ENCODE measurements at places on chromosomes 3 and 15.
A peak's percentile ranks its signal among the peaks of the same experiment; 100 is the strongest.

DNA sequence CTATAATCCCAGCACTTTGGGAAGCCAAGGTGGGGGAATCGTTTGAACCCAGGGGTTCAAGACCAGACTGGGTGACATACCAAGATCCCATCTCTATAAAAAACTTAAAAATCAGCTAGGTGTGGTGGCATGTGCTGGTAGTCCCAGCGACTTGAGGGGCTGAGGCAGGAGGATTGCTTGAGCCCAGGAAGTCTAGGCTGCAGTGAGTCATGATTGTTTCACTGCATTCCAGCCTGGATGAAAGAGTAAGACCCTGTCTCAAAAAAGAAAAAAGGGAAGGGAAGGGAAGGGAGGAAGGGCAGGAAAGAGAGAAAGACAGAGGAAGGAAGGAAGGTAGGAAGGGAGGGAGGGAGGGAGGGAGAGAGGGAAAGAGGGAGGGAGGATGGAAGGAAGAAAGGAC lies 133.7 kb upstream of the LRRN1 start:
- no peak for DNase-seq

GRCh38 chr3:150602426-150603152 lies 532 bp upstream of the SELENOT start:
- no peak for DNase-seq

DNA sequence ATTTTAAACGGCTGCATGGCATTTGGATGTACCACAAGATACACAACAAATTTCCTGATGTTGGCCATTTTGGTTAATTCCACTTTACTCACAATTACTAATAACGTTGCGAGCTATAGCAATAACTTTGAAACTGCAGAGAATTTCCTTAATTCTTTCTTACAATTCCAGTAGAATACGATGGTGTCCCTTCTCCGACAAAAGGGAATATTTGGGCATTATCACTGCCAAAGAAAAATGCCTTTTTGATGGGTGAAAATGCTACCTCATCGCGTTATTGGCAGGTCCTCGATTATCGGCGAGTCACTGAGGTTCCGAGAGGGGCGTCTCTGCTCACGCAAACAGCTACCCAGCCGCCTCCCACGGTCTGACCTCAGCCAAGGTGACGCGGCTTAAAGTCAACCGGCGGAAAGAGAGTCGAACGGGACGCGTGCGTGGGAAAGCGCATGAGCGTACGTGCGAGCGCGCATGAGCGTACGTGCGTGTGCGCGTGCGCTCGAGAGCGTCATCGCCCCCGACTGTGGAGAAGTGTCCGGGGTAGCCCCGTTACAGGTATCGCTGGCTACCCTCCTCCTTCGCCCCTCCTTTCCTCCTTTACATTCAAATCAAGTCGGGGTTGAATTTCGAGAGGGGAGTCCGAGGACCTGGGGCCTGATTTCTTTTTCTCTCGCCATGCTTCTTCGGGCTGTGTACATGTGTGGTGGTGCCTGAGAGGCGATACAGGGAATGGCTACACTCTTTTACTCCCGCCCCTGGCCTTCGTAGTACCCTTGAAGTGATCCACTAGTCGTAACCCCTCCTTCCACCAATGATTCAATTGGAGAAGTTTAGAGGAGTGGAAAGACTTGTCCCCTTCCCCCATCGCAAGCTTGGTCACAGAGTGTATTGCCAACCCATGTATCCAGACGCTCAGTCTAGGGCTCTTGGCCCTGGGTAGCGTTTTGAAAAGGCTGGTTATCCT lies at the start of gene OXSM:
Gene OXSM, plus strand, starts transcription at position 495 of the 961 bp plus-strand sequence. CDS start 931 bp downstream, outside the sequence.
- DNase-seq, result peak; percentile 83

GRCh38 chr3:37241880-37242279 lies 67.5 kb upstream of the LRRFIP2 start:
- DNase-seq, result no peak

DNA sequence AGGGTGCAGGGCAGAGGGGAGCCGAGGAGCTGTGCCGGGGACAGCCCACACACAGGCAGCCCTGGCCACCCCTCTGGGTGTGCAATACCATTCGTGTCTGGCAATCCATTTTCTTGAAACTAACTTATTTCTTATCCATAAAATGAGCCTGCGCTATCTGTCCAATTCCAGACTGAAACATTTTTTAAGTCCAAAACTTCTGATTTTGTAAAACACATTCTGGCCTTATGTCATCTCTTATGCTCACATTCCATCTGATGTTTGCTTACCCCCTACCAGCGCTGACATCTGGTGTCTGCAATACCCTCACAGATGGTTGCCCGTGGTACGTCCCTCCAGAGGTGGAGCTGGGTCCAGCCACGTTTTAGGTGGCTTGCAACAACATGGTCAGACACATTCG lies 31.8 kb downstream of the PCSK6 start:
- no peak for DNase-seq

GRCh38 chr3:53242155-53242554 lies 13.7 kb downstream of the TKT start:
- DNase-seq, result no peak

- DNase-seq, result no peak
Measured at GRCh38 chr15:59185725-59186124, 20.9 kb upstream of the LDHAL6B start.

- DNase-seq, result no peak
Measured at GRCh38 chr3:184284696-184285095, 8.9 kb downstream of the ECE2 start.

DNA sequence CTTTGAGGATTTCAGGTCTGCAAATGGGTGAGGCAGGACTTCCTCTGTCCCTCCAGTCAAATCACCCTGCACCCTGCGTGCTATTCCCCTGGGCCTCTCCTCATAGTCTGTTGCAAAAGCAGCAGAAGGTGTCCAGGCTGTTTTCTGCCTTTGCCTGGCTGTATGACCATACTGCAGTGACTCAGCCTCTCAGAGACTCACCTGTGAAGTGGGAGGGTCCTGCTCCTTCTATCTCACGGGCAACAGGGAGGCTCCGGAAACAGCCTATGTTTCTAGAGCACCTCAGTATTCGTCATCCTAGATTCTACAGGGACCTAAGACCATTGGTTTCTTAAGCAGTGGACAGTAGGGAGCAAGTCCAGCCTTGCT lies 216.4 kb downstream of the TLE3 start:
- DNase-seq, result no peak

DNA sequence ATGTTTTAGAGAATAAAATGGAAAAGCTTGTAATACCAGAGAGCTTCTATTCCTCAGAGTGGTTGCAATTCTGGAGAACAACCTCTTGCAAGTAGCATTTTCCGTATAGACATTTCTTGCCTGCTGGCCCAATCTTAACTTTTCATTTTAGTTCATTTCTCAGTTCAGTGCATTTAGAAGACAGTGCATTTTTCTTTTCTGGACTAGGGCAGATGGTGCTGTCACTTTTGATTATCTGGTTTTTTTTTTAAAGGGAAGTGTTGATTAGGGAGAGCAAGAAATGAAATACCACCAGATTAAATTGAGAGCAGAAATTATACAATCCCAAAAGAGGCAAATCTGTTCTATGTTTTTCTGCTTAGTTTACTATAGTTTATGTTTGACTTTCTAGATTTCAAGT lies 172.7 kb downstream of the GHSR start:
- DNase-seq, result no peak

DNA sequence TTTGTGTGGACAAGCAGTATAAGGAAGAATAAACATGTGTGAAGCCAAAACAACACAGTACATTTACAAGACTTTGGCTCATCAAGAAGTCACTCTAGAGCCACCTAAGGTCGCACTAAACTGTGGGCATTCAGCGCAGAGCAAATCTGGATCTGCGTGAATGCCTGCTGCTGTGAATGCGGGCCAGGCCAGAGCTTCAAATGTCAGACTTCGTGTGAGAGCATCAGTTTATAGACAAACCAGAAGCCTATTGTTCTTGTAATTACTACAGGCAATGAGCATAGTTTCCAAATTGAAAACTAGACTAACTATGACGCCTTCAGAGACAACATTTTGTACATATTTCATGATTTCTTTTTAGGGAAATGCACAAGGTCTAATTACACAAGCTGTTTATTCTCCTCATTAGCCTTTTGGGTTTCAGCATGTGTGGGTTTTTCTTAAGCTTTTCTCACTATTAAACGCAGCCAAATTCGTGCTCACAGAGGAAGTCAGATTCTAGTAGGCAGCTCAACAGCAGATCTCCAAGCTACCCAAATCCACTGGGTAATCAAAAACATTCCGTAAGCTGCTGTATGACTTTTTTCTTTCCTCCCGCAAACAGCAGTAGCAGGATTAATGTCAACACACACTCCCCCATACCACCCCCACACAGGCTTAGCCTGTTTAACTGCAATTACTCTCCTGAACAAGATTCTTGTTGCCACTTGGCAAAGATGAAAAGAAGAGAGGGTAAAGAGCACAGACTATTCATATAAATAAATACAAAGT lies 84.5 kb upstream of the SETMAR start:
- no peak for DNase-seq

DNA sequence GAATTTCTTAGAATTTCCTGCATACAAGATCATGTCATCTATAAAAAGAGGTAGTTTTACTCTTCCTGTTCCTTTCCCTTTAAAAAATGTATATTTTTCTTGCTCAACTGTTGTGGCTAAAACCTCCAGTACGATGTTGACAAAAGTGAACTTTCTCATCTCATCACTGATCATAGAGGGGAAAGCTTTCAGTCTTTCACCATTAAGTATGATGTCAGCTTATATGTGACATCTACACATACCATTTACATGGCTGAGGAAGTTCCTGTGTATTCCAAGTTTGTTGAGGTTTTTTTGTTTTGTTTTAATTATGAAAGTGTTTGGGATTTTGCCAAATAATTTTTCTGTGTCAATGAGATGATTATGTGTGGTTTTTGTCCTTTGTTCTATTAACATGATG lies 173.6 kb downstream of the PLD1 start:
- no peak for DNase-seq

DNA sequence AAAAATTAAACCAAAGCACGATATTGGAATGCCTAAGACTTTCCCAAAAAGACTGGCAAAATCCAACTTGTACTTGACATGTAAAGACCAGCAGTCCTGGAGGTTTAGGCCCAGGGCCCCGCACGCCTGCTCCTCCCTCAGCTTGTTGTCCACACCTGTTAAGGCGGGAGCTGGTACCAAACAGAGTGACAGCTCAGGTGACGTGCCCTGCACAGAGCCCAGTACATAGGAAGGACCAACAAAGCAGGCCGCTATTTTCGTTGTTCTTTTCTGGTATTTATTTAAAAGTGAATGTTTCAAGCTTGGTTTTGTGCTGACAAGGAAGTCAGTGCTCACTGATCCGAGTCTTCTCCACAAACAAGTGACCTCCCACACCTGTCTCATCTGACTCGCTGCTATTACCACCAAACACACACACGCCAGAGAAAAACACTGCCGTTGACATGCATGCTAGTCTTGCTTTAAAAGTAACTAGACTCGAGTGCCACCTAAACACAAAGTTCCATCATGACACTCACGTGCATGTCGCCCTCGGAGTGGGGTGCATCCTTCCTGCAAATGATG lies 50.2 kb downstream of the HERC2 start:
- DNase-seq, result no peak

GRCh38 chr3:30649572-30650318 lies 43.3 kb downstream of the TGFBR2 start:
- no peak for DNase-seq

GRCh38 chr3:9473496-9474065 lies 76.2 kb downstream of the SETD5 start:
- no peak for DNase-seq

GRCh38 chr3:140630366-140630765 lies 47.5 kb upstream of the TRIM42 start:
- DNase-seq, result no peak

GRCh38 chr3:94020293-94020692 lies 8.1 kb downstream of the STX19 start:
- no peak for DNase-seq

- DNase-seq, result no peak
Measured at GRCh38 chr3:15443826-15444524, 16.6 kb downstream of the EAF1 start.

- DNase-seq, result no peak
Measured at GRCh38 chr3:59043391-59043790, 6.4 kb downstream of the CFAP20DC start.

DNA sequence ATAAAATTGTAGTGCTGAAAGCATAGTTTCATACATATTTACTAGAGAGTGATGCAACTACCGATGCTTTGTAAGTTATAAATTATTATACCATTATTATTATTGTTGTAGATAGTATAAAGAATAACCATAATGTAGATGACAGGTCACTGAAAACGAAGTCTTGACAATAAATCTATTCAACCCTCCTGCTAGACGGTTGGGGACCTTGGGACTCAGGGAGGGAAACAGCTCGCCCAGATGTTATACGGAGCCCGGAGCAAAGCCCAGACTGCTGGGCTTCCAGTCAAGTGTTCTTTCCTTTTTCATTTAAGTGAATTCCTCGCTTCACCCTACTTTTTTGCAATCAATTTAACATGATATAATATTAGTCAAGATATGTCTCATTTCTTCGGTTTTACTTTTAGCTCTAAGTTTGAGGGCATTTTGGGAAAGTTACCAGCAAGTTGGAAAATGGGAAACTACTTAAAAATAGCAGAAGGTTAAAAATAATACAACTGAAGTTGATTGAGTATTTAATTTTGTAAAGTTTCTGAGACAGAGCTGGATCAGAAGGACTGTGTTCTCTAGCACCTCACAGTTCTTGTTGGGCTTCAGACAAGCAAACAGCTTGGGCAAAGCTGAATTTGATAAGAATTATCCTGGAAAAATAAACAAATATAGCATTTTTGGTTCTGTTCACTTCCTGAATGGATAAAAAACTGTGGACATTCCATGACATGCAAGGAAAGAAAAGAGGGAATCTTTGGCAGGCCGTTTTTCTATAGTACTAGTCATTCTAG lies 173.4 kb upstream of the TP63 start:
- DNase-seq, result no peak

DNA sequence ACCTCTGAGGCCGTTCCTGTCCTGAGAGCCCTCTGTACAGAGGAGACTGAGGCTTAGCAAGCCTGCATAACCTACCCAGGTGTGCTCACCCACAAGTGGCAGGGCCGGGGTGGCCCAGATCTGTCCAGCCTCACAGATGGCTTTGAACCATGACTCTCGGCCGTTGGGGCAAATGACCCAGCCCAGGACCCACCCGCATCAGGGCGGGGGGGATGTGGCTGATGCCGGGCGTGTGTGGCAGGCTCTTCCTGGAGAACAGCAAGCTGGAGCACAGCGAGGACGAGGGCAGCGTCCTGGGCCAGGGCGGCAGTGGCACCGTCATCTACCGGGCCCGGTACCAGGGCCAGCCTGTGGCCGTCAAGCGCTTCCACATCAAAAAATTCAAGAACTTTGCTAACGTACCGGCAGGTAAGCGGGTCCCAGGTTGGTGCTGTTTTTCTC lies 133.5 kb downstream of the LRRK1 start:
- DNase-seq, result no peak

DNA sequence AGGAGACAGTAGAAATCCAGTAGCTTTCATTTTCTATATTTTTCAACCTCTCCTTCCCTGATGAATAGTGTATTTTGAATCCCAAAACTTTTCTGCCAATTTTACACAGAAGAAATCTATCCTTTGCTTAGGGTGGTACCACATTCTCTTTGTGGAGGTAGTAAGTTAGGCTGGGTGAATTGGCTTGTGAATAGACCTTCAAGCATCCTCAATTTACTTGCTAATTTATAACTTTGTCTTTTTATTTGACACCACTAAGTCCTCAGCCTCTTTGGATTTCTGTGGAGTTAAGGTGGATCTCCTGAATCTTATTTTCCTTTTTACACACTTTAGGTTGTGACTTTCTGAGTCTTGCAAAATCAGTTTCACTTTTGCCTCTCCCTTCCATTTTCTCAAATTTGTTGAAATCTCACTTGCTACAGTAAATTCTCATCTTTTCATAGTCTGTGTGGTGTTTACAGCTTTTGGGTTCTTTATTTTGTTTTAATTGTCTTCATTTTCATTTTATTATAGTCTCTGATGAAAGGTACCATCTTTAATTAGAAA lies 5.7 kb upstream of the PLSCR1 start:
- DNase-seq, result no peak
